Activated CD4-positive, alpha-beta T cell treated with anti-CD3 and anti-CD28 coated beads for 36 hours (primary cell): ENCODE measurements at places on chromosomes 16 and 17. TPM values are rescaled to one million over a fixed set of nuclear protein-coding genes. Genes with fewer than 3 reads are reported as not detected.

Gene KRT25
- not detected for total RNA-seq

DNA sequence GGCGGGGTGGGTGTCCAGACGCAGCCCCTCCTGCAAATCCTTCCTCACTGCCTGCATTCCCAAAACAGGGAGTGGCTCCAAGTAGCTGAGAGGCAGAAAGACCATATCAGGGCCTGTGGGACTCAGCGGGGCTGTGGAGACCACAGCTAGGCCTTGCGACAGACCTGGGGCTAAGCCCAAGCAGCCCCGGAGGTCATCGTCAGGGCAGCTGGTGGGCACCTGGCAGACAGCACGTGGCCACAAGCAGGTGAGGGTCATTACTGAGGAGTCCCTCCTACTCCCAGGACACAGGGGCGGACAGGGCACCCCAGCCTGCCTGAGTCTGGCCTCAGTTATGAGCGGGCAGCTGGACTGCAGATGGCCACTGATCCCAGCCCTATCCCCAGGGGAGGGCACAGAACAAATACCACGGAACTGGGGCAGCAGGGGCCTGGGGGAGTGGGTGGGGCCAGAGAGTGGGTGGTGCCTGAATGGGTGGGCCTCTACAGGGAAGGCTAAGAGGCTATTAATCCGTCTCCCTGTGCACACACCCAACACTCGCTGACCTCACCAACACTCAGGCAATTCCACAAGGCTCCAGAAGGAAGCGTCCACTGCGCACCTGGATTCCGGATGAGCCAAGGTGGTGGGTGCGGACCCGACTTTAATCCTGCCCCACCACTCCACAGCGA, 8.5 kb downstream of the HS3ST6 start:
- H3K27me3 ChIP-seq, result peaks cover 2% of the 10 kb centered on the region
- H3K36me3 ChIP-seq, result no peaks in the 10 kb centered on the region
- H3K27ac ChIP-seq, result no peak overlapping the region
- H3K4me1 ChIP-seq, result no peaks in the 10 kb centered on the region
- H3K4me3 ChIP-seq, result no peak overlapping the region
- no peak for DNase-seq

GRCh38 chr17:80876950-80877728, 114.5 kb upstream of the CHMP6 start:
- no peaks in the 10 kb centered on the region for H3K27me3 ChIP-seq
- peaks cover 68% of the 10 kb centered on the region for H3K4me1 ChIP-seq
- peak overlapping the region; percentile 51 for H3K4me3 ChIP-seq

GRCh38 chr16:74874912-74875546, 100.4 kb upstream of the FA2H start:
- peaks cover 8% of the 10 kb centered on the region for H3K4me1 ChIP-seq
- no peak for DNase-seq
- no peaks in the 10 kb centered on the region for H3K27me3 ChIP-seq
- H3K36me3 ChIP-seq, result peaks cover 12% of the 10 kb centered on the region
- peak overlapping the region; percentile 28 for H3K27ac ChIP-seq

DNA sequence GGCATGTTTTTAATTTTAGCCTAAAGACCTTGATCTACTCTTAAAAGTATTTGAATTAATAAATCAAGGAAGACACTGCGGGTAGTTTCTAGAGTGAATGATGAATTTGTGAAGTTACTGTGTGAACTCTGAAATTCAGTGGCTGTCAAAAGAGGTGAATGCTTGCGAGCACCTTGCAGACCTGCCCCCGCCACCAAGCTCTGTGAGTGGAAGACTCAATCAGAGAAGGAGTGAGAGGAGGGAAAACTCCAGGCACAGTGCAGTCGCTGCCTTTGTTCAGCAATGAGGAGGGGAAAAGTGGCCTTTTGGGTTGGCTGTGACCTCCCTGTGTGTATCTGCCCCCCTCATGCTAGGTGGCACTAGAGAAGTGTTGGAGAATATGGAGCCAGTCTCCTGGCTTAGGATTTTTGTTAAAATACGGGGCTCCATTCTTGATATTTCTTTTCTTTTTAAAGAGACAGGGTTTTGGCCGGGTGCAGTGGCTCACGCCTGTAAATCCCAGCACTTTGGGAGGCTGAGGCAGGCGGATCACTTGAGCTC, 53.0 kb downstream of the LDHD start:
- no peak overlapping the region for H3K4me3 ChIP-seq
- H3K27ac ChIP-seq, result peak overlapping the region; percentile 65
- H3K27me3 ChIP-seq, result no peaks in the 10 kb centered on the region
- no peaks in the 10 kb centered on the region for H3K36me3 ChIP-seq
